ENCODE measurements at places on chromosomes 5 and 9.

DNA sequence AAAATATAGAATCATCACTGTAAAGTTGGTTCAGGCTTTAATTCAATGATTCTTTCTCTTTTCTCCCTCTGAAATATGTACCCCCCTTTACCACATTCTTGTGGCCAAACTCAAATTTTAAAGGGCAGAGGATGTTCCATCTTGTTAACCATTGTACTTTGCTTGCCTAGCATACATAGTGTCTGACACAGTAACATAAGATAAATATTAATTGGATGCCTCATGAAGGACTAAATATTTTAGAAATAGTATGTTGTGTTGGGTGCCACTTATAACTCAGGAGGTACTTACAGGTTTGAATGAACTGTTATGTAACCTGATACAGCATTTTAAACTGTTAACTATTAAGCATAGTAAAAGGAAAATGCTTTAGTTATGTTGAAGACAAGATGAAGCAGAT is 71.5 kb downstream of the NIPBL start:
- no peak for DNase-seq

DNA sequence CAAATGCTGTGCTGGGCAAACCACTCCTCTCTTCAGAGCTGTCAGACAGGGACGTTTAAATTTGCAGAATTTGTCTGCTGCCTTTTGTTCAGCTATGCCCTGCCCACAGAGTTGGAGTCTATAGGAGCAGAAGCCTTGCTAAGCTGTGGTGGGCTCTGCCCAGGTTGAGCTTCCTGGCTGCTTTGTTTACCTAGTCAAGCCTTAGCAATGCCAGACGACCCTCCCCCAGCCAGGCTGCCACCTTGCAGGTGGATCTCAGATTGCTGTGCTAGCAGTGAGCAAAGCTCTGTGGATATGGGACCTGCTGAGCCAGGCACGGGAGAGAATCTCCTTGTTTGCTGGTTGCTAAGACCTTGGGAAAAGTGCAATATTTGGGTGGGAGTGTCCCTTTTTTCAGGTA is 314.9 kb downstream of the NNT start:
- DNase-seq: no peak

GRCh38 chr5:52989025-52989780 is at the start of gene ITGA2:
TSS of gene ITGA2 (plus strand) at chr5:52989352. CDS start at chr5:52989469, 117 bp downstream.
- no peak for DNase-seq

- DNase-seq: no peak
These were observed 144.0 kb downstream of the GABBR2 start for GRCh38 chr9:98564714-98565113.

GRCh38 chr9:135666534-135667462 is 3.7 kb downstream of the LCN9 start:
- DNase-seq: no peak

DNA sequence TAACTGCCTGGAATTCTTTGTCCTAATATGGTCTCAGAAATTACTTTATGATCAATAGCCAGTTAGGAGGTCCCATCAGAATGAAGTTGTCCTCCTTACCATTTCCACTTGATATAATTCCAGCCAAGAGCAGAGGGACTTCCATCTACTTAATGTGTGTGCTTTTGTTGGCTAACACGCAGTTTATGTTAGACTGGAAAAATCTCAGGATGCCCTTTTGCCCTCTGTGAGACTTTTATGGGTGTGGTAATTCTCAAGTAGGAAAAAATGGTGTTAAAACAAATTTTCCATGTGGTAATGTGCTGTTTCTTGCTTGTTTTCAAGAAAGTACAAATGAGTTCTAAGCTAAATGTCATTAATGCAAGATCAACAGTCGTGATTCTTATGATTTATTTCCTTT is 327.1 kb downstream of the MTRR start:
- DNase-seq: no peak

DNA sequence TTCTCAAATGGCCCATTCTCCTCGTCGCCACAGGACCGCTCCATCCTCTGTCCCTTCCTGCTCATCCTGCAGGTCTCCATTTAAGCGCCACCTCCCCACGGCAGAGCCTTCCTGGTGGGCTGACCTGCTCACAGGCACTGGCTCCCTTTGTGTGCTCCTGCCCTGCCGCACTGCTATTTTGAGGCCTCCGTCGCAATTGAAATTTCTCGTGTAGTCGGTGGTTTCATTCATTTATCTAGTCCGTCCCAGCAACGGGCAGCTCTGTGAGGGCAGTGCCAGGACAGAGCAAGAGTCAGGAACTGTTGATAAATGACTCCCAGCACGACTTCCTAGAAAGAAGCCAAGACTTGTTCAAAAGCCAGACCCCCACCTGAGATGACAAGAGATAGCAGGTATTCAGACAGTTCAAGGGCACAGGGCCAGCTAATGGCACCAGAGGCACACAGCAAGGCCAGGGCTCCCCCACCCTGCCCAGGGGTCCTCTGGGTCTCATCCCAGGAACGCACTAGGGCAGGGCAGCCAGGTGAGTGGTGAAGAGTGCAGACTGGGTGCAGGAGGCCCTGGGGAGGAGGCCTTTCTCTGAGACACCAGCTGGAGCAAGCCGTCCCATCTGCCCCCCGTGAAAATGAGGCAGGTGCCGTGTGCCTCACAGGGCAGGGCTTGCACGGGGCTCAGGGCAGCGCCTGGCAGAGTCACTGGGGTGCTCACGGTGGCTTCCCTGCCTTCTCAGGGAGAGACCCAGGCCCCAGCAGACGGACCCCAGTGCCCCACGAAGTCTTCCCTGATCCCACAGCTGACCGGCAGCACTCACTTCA is 36.9 kb downstream of the FAM78A start:
- no peak for DNase-seq

GRCh38 chr9:78188594-78188993 is 47.3 kb upstream of the CEP78 start:
- no peak for DNase-seq

GRCh38 chr5:149371296-149371962 is 7.7 kb downstream of the IL17B start:
- peak; percentile 62 for DNase-seq

- no peak for DNase-seq
These were observed 10.8 kb downstream of the GABRB2 start for GRCh38 chr5:161535762-161536161.

DNA sequence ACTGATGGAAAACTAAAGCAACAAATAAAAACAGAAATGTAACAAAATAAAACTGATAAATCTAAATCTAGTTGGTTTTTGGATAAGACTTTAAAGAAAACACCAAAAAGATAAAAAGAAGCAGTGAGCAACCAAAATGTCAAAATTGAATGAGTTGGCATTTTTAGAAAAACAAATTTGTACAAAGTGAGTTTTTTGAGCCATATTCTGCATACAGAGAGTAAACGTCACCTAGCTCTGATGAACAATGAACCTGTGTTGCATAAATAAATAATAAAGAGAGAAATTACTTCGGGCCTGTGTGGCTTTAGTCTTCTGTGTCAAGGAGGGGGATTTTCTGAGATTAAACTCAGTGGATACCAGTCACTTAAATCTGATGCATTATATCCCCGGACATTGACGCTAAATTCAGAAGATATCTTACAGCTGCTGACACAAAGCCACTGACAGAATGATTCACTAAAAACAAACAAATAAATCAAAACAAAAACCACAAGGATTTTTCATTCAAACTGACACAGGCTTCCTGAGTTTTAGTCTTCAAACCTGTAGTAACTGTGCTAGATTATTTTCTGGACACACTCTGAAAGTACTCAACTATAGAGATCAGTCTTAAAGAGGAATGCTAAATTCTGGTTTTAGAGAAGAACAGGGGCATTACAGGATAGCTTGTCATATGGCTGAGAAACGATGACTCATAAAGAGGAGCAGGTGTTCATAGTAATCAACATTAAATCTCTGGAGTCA is 403.5 kb upstream of the ST8SIA4 start:
- DNase-seq: no peak

DNA sequence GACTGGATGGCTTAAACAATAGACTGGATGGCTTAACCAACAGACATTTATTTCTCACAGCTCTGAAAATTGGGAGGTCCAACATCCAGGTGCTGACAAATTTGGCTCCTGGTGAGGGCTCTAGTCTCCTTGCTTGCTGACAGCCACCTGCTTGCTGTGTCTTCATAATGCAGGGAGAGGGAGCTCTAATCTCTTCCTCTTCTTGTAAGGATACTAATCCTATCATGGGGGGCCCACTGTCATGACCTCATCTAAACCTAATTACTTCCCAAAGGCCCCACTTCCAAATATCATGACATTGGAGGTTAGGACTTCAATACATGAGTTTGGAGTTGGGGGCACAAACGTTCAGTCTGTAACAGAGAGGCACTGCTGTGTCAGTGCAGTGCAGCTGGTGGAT is 26.4 kb downstream of the FOXD1 start:
- no peak for DNase-seq

DNA sequence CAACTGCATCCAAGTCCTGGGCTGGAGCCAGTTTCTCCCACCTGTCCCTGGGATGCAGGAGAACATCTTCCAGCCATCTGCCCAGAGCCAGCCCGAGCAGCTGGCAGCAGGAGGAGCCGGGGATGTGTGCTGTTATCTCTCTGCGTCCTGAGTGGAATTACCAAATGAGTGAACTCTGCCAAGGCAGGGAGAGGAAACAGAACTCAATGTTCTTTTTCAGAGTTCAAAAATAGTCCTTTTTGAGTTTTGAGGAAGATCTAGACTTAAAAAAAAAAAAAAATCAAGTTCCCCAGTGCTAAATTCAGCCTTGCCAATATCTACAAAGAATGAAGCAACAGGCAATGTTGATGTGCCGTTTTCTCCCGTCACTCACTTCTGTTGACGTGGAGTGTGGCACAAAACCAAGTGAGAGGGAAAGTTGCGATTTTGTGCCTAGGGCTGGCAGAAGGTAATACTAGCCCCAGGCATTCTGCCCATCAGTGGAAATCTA is 56.2 kb downstream of the TMOD1 start:
- no peak for DNase-seq

GRCh38 chr5:55427157-55427556 is 107.6 kb downstream of the PLPP1 start:
- DNase-seq: no peak

- DNase-seq: no peak
These were observed 3.9 kb downstream of the LPAR1 start for GRCh38 chr9:111034170-111034897.
